ENCODE measurements at places on chromosomes 2 and 18.
A peak's percentile ranks its signal among the peaks of the same experiment; 100 is the strongest.

DNA sequence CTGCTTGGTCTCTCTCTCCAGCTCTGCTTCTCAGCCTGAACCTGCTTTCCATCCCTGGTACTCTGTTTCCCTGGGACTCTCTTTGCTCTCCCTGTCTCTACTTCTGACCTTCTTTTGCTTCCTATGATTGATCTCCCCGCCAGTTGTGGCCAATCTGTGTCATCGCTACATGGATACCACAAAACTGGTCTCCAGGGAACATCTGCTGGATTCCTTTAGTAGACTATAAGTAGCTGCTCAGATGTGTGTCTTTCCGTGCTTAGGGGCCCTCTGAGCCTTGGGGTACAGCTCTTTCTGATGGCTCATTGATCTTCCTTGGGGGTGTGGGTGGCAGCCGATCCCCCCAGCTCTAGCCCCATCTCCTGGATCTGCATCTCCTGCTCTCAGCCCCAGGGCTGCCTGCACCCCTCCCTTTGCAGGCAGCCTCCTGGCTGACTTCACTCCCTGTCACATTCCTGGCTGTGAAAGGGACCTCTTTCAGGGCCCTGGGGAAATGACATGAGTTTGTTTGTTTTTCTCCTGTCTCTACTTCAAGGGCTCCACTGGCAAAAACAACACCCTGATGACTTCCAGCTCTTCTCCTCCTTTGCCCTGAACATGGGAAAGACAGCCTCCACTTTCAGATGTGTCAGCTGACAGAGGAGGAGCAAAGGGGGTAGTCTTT is 333.7 kb downstream of the CYP26B1 start:
- peak; percentile 12 for DNase-seq

DNA sequence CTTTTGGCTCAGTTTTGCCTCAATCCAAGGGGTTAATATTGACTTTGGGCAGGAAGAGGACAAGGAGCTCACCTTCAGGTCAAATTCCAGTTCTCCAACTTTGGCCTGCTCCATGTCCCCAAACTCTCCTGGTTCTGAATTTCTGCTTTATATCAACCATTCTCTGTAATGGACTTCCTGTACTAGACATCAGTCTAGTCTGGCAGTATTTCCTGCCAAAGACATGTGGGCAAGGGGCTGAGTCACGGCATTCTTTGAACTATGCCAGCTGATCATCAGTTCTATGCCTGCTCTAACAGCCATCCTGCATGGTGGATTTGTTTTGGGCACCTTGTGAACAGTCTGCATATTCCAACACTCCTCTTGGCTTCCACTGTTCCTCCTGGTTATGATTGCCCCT is 199.4 kb downstream of the ZEB2 start:
- no peak for DNase-seq

DNA sequence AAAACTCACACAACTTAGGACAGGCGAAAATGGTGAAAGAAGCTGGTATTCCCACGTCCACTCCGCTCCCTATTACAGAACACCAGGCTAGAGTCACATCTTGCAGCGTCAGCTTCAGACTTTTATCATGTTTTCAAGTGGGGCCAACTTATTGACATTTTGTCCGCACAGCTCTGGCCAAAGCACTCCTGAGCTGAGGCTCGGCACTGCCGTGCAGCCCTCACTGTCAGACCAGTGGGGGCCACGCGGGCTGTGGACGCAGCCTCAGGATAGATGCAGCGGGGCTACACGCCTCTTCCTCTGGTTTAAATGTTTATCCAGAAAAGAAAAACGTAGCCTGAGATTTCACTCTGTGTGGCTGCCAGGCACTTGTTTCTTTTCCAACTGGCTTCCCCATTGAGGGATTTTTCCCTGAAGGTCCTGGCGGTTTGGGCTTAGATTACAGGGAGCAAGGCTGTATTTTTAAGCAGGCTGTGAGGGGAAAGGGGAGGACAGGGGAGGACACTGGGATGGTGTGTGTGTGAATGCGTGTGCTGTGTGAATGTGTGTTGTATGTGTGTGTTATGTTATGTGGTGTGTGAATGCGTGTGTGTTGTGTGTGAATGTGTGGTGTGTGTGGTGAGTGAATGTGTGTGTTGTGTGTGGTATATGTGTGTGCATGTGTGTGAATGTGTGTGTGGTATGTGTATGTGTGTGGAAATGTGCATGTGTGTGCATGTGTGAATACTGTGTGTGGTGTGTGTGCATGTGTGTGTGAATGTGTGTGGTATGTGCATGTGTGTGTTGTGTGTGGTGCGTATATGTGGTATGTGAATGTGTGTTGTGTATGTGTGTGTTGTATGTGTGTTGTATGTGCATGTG is 267.6 kb downstream of the DCDC2C start:
- DNase-seq = peak; percentile 42

- peak; percentile 23 for DNase-seq
Measured at GRCh38 chr2:179049546-179050311, at the start of gene CCDC141. CCDC141 (minus strand) TSS chr2:179050137; CDS start chr2:179049941, 196 bp downstream.

GRCh38 chr2:60570251-60570650 is 16.8 kb upstream of the BCL11A start:
- no peak for DNase-seq

GRCh38 chr2:7419186-7419585 is 502.0 kb downstream of the RNF144A start:
- no peak for DNase-seq

GRCh38 chr2:240840435-240841060 is 20.5 kb upstream of the KIF1A start:
- DNase-seq = peak; percentile 79

GRCh38 chr2:80281049-80281448 is 23.5 kb downstream of the LRRTM1 start:
- DNase-seq = no peak

GRCh38 chr2:224195925-224196571 is 157.0 kb upstream of the SERPINE2 start:
- peak; percentile 74 for DNase-seq

DNA sequence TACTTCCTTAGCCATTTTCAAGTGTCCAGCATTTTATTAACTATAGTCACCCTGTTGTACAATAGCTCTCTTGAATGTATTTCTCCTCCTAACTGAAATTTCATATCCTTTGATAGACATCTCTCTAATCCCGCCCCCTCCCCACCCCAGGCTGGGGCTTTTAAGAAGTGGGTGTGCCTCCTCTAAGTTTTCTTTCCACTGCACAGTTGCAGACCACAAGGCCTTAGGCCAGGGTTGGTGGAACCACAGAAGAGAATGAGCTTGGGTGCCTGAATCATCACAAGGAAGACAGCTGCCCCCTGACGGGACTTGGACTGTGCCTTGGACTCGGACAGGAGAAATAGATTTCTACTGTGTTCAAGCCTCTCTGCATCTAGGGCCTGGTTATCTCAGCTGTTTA is 193.4 kb downstream of the HAUS1 start:
- DNase-seq = peak; percentile 26

DNA sequence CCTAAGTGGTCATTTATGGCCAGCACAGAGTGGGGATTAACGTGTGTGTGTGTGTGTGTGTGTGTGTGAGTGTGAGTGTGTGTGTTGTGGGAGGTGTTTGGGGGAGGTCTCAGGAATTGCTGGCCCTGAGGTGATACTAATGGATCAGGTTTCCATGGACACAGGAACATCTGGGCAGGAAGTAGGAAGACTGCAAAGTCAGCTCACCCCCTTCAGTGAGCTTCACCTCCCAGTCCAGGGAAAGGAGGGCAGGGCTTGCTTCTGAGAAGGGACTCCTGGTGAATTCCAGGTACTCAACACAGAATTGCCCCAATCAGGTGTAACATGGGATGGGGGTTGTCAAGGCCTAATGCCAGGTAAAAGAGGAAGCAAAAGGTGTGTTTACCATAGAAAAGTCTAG is 30.3 kb upstream of the IL1R1 start:
- DNase-seq = no peak

DNA sequence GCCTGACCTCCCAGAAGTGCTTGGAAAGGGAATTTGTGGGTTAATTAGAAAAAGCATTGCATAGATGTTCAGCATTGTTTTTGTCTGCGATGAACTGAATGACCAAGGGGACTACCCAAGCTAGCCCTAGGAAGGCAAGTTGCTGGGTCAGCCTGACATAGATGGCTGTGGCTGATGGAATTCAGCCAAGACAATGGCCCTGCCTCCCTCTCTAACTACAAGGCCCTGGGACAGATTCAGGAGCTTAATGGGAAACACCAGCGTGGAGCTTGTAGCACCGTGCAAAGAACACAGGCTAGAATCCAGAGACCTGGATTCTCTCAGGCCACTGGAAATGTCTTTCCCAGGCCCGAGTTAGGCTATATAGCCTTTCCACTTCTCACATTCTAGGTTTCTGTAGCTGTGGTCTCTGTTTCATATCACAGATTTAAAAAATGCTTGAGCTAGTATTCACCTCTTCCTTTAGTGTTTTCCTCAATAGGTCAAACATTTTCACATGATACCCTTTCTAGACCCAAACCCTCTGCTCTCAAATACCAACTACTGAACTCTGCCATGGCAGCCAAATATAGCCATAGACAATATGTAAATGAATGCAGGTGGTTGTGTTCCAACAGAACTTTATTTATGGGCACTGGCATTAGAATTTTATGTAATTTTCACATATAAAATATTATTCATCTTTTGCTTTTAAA is 294.3 kb upstream of the MEX3C start:
- DNase-seq = no peak

DNA sequence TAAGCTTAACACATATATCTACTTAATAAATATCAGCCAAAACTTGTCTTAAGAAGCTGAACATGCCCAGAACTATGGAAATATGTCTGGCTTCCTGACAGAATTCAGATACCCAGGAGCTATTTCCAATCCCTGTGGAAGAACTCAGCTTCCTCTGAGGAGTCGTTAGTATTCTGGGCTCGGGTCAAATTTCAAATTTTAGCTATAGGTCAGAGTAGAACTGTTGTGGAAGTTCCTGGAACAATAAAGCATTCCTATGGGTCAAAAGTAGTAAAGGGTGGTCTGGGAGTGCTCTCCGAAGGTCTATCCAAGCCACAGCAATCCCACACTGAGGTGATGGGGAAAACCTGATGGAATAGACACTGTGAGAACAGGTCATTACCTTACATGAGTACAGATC is 342.7 kb upstream of the CHST9 start:
- DNase-seq = peak; percentile 32

GRCh38 chr18:12934454-12935071 is 13.2 kb upstream of the SEH1L start:
- peak; percentile 88 for DNase-seq

DNA sequence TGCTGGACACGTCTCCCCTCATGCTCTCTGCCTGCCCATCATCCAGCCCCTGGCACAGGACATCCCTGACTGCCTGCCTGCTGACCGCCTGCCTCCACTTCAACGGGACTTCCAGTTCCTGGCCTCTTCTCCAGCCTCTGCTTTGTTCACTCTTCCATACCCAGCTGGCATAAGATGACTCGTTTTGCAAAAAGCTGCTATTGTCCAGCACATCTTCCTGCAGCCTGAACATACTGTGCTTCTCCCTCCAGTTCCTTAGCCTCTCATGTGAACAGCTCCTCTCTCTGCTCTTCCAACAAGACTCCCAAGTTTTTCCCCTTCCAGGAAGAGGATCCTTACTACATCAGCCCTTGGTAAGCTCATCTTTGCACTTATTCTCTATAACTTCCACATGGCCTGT is 62.4 kb upstream of the SKOR2 start:
- DNase-seq = no peak

DNA sequence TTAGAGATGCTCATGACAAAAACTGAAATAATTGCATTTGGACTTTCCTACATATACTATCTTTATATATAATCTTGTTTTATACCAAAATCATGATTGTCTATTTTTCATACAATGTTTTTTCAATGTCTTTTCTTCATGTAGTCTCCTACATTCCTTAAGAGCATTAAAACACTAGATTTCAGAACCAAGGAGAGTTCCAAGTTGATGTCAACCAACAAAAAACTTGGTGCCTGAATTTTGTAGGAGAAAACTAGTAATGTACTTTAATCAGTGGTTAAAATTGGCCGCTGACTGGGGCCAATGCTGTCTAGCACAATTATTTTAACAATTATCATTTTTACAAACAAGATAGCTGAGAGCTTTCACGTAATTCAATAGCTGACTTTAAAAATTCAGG is 678.8 kb downstream of the DCC start:
- no peak for DNase-seq

- no peak for DNase-seq
Measured at GRCh38 chr18:74567822-74568221, 29.8 kb upstream of the ZNF407 start.

GRCh38 chr2:207138627-207139297 is 27.0 kb downstream of the KLF7 start:
- no peak for DNase-seq

DNA sequence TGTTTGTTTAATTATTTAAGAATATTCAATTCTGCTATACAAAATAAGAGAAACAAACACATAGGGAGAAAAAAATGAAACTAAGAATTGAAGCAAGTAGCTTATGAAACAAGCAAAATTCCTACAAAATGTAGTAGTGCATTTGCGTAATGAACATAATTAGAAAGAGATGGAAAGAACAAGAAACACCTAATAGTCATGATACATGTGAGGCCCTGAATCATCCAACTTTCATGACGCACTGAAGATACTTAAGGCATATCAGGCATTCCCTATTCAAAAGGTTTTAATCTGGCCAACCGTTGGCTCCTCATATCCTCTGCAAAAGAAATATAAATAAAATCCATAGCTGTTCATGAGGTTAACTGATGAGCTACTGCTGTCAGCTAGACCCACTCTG is 14.5 kb upstream of the NAB1 start:
- DNase-seq = no peak

DNA sequence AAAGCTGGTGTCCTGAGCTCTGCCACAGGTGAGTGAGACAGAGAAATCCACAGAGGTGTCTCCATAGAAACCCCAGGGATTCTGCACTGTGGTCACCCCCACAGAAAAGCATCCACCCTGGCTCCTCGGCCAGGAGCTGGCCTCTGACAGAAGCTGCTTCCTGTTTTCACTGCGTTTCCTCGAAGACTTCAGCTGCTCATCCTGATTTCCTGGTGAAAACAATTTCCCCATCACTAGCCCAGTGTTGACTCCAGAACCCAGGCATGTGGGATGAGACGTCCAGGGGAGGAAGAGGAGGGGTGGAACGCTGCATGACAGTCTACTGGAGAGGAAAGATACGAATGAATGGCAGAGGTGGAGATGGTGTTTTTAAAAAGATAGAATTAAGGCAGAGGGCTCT is 60.3 kb upstream of the GPR45 start:
- no peak for DNase-seq

DNA sequence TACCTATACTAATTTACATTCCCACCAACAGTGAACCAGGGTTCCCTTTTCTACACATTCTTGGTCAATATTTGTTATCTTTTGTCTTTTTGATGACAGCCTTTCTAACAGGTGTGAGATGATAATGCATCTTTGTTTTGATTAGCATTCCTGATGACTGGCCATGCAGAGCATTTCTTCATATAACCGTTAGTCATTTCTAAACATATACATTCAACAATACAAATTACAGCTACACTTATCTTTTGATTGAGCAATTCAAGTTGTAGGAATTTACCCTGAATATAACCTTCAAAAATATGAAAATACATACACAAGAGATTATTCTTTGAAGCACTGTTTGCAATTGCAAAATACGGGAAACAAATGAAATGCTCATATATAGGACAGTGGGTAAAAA is 94.9 kb downstream of the TMEM131 start:
- DNase-seq = no peak

- no peak for DNase-seq
Measured at GRCh38 chr2:25009954-25010353, 31.9 kb upstream of the EFR3B start.

- DNase-seq = no peak
Measured at GRCh38 chr2:191530618-191531017, 147.3 kb upstream of the NABP1 start.
